ENCODE measurements at places on chromosomes 3 and 15. TPM values are rescaled to one million over a fixed set of nuclear protein-coding genes. Genes with fewer than 3 reads are reported as not detected.

Gene MRPL3
- 161 TPM for total RNA-seq

Gene P2RY12
- not detected for total RNA-seq

Gene ADGRG7
- total RNA-seq, result not detected

Gene ITGA11
- total RNA-seq, result 0.14 TPM

Gene POPDC2
- 0.43 TPM for total RNA-seq

Gene GCSAM
- total RNA-seq, result not detected

Gene UROC1
- not detected for total RNA-seq

Gene CHST2
- 7.8 TPM for total RNA-seq

Gene TAGLN3
- total RNA-seq, result not detected

Gene GABRR3
- not detected for total RNA-seq

Gene SAMD7
- not detected for total RNA-seq

Gene RTP3
- not detected for total RNA-seq

Gene ARRDC4
- total RNA-seq, result 1.9 TPM

Gene C15orf62
- total RNA-seq, result 0.40 TPM

Gene THBS1
- total RNA-seq, result 6,138 TPM

Gene CFAP91
- total RNA-seq, result 0.13 TPM

Gene GNAT1
- total RNA-seq, result not detected

Gene RPL39L
- total RNA-seq, result 23.8 TPM

Gene ZNF592
- 13.3 TPM for total RNA-seq

Gene APEH
- total RNA-seq, result 81.3 TPM

Gene KLHL40
- under 0.01 TPM for total RNA-seq

Gene MCTP2
- 0.53 TPM for total RNA-seq

Gene LRRC49
- 10.0 TPM for total RNA-seq

Gene USP13
- 18.9 TPM for total RNA-seq

Gene MUC20
- total RNA-seq, result not detected

Gene KNG1
- total RNA-seq, result not detected

Measured in thoracic aorta endothelial cell (primary cell).